Activated T-helper 1 cell treated with anti-CD3 and anti-CD28 coated beads, Interleukin-12 subunit alpha, Interleukin-12 subunit beta, Interleukin-2, Interleukin-4 antibody, amounts not matched to agents 30 ng/mL and 10 ng/mL and 1 ng/mL, durations not matched to agents 14 hours and 24 hours and 36 hours (primary cell): ENCODE measurements at places on chromosomes 3 and 15.

DNA sequence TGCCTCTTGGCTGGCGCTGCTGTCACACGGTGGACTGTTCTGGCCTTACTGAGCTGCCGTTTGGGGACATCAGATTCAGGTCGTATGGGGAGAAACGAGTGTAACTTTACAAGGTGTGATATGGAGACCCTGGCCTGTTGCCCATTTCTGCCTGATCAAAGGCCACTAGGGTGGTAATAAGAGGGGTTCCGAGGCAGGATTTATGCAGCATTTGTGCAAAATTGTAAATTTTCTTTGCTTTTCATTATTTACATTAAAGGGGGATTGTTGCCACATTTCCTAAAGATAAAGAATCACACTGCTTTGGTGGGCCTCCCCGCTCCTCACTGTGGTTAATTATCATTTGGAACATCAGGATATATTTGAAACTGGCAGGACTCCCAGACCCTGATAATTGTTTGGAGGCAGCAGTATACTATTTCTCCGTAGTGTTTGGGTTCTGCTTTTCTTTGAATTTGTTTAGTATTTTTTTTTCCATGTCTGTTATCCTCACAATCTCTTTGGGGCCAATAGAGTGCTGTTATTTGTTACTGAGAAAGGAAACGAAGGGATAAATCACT, 891 bp downstream of the NXPE3 start:
- DNase-seq = no peak

GRCh38 chr15:92839696-92840095, 60.4 kb upstream of the CHD2 start:
- DNase-seq = no peak

- DNase-seq = no peak
Observed at GRCh38 chr3:100122321-100122720, 8.0 kb upstream of the FILIP1L start.

DNA sequence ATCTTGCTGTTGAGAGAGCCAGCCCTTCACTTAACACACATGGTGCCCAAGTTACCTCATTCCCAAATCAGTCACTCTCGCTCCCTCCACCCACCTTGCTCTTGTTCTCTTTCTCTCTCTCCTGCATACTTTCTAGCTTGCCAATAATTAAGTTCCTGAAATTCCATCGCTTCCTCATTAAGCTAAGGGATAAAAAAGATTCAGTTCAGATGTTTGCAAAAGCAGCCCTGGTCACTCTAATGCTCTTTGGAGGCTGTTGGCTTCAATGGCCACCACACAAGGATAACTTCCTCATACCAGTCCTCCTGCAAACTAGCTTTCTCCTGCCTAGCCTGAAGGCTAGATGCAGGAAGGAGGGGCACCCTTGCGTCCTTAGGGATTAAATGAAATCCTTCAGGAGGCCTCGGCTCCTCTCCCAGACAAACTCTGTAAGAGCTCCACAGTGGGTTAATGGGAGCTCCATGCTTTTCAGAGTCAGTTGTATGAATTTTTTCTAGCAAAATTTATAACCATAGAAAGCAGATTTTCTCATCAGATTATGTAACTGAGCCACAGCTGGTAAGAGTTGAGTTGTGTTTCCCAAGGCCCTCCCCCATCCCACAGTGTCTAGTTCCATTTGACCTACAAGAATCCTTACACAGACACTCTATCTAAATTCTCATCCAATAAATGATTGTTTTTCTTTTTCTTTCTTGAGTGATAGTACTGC, 176.6 kb upstream of the TRIM42 start:
- DNase-seq = no peak

DNA sequence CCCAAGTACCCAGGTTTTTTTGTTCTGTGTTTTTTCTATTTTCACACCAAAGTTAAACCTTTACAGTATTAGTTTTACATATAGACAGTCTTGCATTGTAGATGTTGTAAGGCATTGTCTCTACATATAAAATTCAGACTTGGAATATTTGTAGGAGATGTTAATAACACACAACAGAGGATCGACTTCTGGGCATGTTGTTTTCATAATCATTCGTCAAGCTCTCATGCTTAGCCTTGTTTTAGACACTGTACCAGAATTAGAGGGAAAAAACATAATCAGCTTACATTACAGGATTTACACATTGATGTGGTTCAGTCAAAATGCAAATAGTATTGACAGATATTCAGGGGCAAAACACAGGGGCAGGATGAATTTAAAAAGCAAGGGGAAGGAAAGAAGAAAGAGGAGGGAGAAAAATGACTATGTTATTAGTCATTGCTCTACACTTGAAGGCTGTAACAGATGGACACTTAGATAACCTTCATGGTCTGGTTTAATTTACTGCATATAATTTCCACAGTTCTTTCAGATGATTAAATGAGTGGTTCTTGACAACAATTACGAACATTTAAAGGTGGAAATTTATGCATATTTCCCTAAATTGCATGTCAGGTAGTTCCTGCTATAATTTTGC, 7.5 kb downstream of the CMSS1 start:
- no peak for DNase-seq

DNA sequence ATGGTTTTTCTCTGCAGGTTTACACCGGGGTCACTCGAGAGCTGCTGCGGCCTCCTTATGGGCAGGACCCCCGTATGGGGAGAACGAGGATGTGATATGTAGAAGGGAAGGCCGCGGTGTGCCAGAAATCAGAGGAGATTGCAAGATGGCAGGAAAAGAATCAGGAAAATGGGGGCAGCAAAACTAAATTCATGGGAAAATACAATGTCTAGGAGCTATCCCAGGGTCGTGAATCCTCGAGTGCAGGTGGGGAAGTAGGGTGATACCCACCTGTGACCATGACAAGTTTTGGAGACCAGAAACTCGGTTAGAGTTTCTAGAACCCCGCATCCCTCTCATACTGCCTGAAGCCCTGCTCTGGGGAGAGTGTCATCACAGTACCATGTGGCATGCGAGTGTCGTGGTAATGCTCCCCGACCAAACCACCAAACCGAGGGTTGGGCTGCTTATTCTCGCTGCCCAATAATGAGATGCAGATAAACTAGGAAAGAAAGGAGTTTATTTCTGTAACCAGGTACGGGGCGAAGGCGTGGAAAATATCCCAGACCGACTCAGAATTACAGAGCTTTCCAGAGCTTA, 781 bp downstream of the TRNT1 start:
- peak; percentile 4 for DNase-seq

GRCh38 chr15:60875681-60876080, 353.4 kb downstream of the RORA start:
- no peak for DNase-seq

- DNase-seq = no peak
Observed at GRCh38 chr15:57943171-57943570, 122.3 kb downstream of the ALDH1A2 start.

DNA sequence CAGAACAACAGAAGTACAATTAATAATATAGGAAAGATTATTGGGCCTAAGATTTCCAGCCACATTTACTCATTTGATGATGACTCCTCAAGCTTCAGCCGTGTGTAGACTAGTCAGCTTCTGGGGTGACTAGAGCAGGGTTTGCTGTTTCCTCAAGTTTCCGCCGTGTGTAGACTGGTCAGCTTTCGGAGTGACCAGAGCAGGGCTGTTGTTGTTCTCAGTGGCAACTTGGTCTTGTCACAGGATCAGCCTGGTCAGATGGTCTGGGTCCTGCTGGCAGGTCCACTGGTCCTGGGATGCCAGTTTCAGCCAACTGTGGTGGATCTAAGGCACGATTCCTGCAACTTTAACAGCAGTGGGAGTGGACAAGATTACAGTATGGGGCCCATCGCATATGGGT, 21.8 kb upstream of the NOX5 start:
- DNase-seq = no peak

GRCh38 chr3:169662132-169662842, 1.2 kb downstream of the MECOM start:
- no peak for DNase-seq

DNA sequence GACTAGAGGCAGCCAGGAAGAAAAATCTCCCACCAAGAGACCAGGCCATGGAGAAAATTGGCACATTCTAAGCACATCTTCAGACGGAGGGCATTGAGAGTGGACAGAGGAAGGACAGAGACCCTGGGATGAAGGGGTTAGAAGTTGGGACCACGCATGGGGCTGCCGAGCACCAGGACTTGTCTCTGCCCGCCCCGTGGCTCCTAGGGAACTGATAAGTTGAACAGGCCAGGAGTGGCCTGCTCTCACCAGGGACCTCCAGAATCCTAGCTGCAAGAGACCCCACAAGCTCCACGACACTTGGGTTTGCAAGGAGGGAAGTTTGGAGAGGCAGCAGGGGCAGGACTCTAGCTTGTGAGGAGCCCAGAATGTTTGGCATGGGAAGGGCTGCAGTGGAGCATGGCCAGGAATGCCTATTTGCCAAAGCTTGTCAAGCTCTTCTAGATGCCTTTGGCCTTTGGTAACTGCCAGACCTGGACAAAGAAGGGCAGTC, 355.1 kb downstream of the NSUN3 start:
- DNase-seq = no peak

GRCh38 chr15:31498756-31499155, 172.1 kb downstream of the KLF13 start:
- no peak for DNase-seq

- no peak for DNase-seq
Observed at GRCh38 chr3:30518181-30518864, 88.1 kb upstream of the TGFBR2 start.

- DNase-seq = no peak
Observed at GRCh38 chr3:23240171-23240785, 37.2 kb downstream of the UBE2E2 start.

DNA sequence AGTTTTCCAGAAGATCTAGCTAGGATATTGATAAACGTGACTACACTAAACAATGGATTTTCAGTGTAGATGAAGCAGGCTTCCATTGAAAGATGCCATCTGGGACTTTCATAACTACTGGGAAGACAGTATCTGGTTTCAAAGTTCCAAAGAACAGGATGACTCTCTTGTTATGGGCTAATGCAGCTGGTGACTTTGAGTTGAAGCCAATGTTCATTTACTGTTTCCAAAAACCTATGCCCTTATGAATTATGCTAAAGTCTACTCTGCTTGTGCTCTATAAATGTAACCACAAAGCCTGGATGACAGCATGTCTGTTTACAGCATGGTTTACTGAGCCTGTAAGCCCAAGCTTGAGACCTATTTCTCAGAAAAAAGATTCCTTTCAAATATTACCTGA, 245.4 kb downstream of the GBE1 start:
- DNase-seq = no peak

GRCh38 chr3:133803469-133803868, 2.1 kb upstream of the SRPRB start:
- DNase-seq = no peak

DNA sequence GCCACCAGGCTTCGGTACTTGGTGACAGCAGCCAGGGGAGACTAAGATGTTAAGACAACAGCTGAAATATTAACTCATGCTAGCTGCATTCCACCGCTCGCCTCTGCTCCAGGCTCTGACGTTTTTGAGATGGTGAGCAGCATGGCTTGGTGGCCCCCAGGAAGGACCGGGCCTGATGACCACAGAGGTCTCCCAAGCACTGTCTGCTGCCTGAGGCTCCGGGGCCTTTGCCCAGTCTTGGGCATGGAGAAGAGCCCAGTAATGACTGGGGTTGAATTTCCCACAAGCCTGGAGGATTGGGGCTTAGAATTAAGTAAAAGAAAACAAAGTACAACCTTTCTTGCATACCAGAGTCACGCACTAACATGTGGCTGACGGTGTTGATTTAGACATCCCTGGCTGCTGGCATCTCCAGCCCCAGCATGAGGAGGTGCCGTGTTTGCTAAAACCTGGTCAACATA, 243.6 kb upstream of the LYSMD4 start:
- DNase-seq = no peak

DNA sequence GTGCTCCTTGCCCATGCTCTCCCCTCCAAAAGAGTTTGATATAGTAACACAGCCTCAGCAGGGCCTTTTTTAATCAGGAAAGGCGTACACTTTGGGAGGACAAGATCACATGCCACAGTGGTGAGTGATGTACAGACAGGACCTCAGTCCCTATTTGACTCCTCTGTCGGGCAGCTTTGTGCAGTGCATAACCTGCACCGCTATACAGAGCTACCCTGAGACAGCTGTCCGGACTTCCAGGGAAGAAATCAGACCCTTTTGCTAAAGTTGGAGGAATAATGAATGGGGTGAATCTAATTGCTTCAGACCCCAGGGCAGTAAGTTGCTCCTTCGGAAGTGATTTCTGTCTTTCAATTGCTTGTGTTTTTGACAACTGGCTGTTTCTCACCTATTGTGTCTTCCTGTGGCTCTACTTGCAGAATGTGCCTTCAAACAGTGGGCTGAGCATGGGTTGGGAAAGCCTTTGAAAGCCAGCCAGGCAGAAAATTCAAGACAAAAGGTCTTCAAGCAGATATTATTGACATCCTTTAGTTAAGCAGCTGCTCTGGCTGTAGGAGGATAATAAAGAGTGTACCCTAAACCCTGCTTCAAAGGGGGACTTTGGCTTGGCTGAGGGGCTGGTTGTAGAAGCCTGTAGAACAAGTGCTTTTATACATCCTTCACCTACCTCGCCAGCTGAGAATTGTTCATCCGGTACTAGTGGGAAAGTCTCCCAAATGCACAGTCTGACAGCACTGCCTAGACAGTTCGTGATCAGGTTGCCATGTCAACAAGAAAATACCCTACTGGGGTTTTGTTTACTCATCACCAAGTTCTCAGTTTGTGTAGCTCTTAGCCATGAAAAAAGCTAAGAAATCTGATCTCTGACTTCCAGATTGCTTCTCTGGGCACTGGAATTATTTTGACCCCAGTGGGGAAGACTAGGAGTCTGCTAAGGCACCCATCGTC, 35.1 kb downstream of the SNTN start:
- DNase-seq = no peak

- DNase-seq = no peak
Observed at GRCh38 chr3:45506084-45506483, 88.5 kb upstream of the LIMD1 start.

DNA sequence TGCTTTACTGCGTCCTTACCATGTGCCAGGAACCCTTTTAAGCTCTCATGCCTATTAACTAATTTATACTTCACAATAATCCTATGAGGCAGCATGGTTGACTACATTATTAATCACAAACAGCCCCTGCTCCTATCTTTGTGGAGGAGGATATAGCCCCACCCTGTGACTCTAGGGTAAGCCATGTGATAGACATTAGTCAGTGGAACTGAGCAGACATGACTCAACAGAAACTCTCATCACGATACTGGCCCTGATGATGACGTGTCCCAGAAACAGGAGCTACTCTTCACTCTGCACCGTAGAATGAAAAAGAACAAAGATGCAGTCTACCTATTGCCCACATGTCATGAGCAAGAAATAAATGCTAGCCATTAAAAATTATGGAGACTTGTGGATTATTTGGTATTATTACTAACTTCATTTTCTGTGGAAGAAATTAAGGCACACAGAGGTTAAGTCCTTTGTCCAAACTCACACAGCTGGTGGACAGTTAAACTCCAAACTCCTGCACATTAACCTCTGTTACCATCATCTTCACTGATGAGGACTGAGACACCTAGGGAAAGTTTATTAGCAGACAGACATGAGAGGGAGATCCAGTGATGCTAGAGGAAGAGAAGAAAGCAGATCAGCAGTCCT, 51.2 kb downstream of the CFAP20DC start:
- DNase-seq = no peak
